ENCODE measurements at places on chromosomes 6 and 20.
A peak's percentile ranks its signal among the peaks of the same experiment; 100 is the strongest.

DNA sequence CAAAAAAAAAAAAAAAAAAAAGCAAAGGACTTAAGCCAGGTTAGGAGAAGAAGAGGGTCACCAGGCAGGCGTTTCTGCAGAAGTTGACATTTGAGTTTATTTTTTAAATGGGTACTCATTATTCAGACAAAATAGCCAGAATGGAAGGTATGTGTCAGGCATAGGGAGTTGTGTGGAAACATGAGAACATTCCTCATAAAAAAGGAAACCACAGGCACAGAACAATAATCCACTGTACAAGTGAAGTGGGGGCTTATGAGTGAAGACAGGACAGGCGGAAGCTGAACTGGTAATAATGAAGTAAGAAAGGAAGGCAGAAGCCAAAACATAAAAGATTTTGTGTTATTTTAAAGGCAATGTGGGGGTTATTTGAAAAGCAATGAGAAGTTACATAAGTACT, 104.6 kb downstream of the EPB41L2 start:
- DNase-seq = no peak

DNA sequence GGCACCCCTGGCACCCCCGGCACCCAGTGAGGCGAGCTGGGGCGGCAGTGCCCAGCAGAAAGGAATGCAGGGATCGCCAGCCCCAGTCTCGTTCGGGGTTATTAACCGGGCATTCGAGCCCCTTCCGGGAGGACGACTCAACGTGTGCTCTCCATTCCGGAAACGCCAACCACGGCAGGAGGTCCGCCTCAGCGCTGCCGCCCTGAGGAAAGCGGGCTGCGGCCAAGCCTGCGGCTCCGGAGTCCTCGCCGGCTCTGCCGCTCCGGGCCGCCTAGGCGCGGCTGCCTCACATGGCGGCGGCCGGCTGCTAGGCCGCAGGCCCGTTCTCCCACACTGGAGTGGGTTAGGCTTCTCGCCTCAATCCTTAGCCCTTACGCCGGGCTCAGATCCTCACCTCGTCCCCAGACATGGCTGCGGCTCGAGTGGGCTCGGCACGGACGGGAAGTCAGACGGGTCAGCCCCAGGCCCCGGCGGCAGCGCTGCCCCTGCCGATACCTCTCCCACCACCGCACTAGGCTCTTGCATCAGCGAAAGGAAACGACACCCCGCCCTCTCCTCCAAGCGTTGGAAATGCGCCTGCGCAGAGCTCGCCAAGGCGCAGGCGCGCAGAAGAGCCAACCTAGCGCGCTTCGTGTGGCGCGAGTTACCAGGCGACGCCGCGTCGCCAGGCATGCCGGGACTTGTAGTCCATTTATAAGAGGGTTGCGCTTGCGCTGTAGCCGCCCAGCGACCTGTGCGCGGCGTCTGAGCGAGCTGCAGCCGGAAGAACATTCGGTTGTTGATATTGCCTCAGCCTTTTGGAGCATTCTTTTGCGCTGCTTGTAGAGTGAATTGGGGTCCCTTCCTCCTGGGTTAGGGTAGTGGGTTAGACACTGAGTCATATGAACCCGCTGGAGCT, at the start of gene EIF2S2:
Gene EIF2S2 (minus strand): TSS at position 542 of the 898 bp plus-strand sequence. CDS start 133 bp downstream, at position 409.
- peak; percentile 89 for DNase-seq

GRCh38 chr20:61546641-61547040, 294.6 kb downstream of the CDH4 start:
- no peak for DNase-seq

DNA sequence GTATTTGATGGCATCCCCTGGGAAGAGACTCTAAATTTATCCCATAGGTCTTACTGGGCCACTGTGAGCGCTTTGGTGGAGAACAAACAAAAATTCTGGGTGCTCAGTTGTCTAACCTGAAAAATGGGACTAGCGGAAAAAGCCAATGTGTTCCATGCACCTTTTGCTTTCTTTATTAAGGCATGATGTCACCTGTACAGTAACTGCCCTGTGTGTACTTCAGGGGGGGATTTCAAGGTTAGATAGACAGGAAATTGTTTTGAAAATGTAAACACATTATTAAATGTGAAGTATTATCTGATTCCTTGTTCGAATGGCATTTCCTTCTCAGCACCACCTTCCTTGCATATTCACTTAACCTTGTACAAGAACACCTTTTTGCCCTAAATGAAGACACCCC, 1.2 kb upstream of the EDN1 start:
- DNase-seq = no peak

- no peak for DNase-seq
Measured at GRCh38 chr6:103538381-103538780, 1321.3 kb downstream of the HACE1 start.

- DNase-seq = no peak
Measured at GRCh38 chr6:11598687-11599086, 61.1 kb downstream of the TMEM170B start.

DNA sequence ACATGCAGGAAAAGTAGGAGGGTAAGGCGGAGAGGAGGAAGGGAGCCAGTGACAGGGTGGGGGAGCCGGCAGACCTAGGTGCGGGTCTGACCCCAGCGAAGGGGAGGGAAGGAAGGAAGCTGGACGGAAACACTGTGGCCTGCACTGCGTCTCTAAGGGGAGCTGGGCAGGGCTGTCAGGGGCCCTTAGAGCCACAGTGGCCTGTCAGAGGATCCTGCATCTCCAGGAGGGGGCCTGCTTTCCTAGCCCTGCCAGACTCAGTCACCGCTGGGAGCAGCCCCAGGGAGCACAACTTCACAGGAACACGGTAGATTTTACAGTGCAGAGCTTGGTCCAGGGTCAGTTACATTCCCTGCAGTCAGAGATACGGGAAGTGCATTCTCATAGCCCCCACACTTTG, 118.2 kb downstream of the PACRG start:
- DNase-seq = no peak

DNA sequence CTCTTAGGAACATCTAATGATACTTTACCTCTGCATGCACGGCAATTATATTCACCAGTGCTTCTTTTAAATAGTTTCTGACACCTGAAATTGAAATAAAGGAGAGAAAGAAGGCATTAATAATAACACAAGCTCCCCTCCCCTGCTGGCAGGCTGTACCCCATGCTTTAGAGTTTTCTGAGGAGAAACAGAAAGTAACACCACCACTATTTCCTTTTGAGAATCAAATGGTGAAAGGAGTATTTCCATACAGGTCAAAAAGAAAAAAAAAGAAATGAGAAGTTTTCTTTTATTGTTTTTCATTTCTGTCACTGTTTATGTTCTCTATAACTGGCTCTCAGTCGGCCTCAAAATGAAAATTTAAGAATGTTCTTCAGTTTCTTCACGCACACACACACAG, 108.1 kb downstream of the IRF4 start:
- no peak for DNase-seq

DNA sequence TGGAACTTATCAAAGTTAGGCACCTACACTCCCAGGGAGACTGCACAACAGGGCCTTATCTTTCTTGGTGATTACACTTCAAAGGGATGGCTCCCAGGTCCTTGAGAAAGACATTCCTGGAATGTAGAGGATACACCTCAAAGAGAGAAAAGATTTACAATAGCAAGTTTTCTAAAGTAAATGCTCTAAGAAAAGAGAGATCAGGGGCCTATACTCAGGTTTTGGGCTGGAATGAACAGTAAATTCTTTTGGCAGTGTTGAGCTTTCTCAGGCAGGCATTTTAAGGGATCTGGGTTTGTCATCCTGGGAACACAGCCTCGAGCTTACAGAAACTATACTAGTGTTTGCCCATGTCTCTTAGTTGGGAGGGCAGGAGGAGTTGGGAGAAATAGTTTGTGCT, 31.7 kb upstream of the ME1 start:
- no peak for DNase-seq

GRCh38 chr20:24098886-24099285, 110.3 kb upstream of the GGTLC1 start:
- no peak for DNase-seq

GRCh38 chr20:59082981-59083380, 40.4 kb upstream of the PRELID3B start:
- no peak for DNase-seq

DNA sequence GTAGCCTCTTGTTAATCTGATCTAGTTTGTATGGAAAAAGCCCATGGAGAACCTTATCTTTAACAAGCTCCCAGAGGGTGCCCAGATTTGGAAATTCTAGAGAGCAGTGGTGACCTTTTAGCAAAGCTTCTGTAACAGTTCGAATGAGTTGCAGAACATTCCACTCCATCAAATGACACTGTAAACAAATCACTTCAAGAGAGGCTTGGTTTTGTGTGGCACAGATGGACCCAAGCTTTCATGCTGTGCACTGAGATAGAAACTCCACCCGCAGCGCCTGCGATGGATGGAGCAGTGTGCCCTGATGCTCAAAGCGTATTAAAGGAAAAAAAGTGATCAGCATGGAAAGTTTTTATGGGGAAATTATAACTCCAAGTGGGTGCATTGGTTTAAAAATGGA, 55.1 kb upstream of the ISM1 start:
- DNase-seq = no peak

GRCh38 chr6:18420328-18420727, 33.2 kb downstream of the RNF144B start:
- no peak for DNase-seq

- DNase-seq = no peak
Measured at GRCh38 chr20:1822564-1823449, 72.4 kb upstream of the SIRPA start.

GRCh38 chr20:44762466-44763140, 16.9 kb downstream of the KCNK15 start:
- DNase-seq = no peak

GRCh38 chr6:15755526-15755925, 92.7 kb upstream of the DTNBP1 start:
- no peak for DNase-seq

- peak; percentile 72 for DNase-seq
Measured at GRCh38 chr20:34129518-34130162, 17.6 kb upstream of the EIF2S2 start.

GRCh38 chr6:43275801-43276576, 22.1 kb upstream of the SLC22A7 start:
- no peak for DNase-seq

- DNase-seq = no peak
Measured at GRCh38 chr20:33093582-33093981, 14.1 kb downstream of the BPIFB4 start.

DNA sequence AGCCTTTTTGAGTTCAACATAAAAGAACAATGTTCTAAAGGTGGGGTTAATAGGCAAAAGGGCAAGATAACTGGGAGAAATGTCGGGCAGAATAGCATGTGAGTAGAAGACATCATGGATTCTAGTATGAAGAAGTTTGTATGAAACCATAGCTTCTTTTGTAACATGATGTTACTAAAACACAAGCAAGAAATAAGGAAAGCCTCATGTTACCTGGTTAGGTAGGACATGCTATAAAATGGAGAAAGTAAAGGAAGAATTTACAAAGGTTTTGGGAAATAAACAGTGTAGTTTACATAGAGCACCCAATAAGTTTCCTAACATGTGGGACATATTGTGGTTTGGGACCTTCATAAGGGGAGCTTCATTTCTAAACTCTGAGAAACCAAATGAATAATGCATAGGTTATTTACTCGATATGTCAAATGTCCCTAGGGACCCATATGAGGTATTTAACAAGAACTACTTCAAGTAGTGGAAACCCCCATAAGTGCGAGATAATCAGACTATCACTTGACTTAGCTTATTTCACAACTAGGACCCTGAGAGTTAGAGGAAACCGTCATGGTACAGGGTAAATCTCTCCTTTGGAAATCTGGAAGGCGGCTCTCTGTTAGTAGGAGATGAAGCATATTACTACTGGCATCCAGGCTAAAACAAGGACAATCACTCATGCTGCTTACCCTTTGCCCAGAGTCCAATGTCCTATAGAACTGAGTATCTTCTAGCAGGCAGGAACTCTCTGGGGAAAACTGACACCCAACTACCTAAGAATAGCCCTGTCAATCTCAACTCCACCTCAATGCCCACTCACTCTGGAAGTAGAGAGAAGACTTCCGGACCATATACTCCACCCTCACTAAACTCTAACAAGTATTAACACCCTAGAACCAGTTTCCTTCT, 57.5 kb downstream of the ILRUN start:
- DNase-seq = no peak

DNA sequence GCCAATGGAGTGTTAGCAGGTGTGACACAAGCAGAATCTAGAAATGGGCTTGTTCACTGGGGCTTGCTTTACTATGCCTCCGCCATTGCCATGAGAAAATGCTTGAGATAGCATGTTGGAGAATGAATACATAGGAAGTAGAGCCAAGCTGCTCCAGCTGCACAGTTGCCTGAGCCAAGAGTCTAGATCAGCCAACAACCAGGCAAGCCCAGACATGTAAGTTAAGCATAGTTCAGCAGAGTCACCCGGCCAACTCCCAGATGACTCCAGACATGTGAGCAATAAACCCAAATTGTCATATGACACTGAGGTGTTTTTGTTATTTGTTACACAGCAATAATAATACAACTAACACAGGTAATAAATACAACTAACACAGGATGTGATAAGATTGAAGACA, 167.9 kb downstream of the HAO1 start:
- DNase-seq = peak; percentile 10

DNA sequence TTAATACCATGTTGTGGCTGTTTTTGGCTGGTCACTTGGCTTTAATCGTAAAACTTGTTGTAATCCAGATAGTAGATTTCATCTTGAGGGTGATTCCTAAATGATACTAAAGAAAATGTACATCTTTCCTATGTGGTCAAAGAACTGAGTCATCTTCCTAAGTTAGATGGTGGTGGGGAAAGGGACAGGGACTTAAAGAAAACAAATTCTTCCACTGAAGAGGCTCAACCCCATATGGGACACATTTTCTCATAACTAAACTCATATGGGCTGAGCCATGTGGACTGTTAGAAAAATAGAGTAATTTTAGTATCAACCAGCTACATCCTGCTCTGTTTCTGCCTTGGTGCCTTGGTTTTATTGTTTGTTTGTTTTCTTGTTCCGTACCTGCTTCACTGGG, 155.8 kb downstream of the TSHZ2 start:
- no peak for DNase-seq

GRCh38 chr20:10928841-10929421, 255.1 kb upstream of the JAG1 start:
- no peak for DNase-seq

DNA sequence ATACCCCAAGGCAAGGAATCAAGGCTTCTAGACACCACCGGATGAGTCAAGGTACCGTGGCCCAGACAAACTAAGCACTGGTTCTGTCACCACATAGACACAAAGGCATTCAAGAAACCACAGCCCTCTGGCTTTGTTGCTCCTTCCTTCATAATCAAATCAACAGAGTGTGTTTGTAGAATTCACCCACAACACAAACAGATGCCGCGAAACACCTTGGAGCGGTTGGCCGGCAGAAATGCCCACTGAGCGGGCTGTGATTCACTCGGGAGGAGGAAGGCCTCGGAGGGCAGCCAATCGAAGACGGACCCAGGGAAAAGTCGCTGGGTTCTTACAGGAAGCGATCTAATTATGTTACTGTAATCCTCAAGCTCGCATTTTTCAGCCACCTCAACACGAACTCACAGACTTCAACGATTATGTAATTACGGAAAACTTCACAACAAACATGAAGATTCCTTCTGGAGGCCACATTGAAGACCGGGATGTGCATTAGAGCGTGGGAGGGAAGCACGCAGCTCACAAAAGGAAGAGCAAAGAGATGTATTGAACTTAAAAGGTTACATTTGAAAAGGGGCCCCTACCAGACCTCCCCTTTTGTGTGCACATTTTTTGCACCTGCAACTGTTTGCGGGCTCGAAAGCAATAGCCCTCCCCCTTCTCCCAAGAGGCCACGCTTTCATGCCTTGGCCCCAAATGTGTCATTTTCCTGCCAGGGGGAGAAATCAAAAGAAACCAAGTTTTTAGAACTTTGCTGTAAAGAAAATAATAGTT, 184.7 kb upstream of the PREP start:
- DNase-seq = no peak
